ENCODE measurements at places on chromosomes 13 and 19.

DNA sequence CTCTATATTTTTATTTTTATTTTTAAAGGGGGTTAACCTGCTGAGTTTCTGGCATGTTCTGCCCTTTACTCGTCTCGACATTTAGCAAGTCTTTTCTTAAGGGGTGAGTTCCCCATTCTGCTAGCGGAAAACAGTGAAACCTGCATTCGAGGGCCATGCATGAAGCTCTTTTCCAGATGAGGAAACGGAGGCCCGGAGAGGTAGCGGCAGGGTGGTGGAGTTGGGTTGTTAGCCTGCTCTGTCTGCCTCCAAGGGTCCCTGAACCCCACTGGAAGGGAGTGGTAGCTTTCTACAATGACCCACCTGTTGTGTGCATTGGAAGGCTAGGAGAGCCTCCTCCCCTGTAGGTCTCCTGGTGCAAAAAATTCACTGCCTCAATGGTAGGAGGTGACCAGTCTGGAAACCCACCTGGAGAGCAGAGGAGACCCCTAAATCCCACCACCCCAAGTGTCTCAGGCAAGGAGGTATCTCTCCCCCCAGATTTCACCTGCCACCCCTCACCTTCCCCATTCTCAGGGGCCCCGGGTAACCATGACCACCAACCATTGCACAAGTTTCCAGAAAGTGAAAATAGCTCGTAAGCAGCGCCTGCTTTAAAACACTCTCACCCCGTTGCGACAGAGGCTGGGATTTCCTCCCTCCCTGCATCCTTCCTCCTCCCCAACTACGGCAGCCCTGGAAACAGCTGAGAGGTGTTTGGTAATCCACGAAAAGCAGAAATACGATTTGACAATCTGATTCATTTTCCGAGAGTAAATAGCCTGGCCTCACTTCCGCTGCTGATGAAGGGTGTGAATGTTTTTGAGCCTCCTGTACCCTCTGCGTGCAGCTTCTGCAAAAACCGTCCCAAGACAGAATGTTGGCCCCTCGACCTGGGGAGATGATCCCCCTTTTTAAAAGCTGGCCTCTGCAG is 3.5 kb downstream of the KLF2 start:
- no peak for DNase-seq

- DNase-seq = no peak
These were observed 15.0 kb upstream of the KLF2 start for GRCh38 chr19:16309643-16310042.

DNA sequence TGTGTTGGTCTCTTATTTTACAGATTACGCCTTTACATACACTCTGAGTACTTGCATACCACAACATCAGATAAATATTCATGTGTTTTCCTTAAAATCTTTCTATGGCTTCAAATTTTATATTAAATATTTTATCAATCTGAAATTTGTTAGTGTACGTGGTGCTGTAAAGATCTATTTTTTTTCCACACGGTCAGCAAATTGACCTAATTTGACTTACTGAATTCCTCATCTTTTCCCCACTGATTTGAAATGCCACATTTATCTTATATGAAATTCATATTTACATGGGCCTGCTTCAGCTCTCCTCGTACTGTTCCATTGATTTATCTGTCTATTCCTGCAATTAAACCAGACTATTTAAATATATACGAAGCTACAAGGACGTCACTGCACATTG is 433.8 kb upstream of the ZNF507 start:
- DNase-seq = no peak

GRCh38 chr13:42800109-42800643 is 18.8 kb downstream of the FAM216B start:
- no peak for DNase-seq

- no peak for DNase-seq
These were observed 26.6 kb downstream of the CBY2 start for GRCh38 chr13:45728759-45729158.

GRCh38 chr13:77000475-77000874 is 8.6 kb downstream of the CLN5 start:
- DNase-seq = no peak

DNA sequence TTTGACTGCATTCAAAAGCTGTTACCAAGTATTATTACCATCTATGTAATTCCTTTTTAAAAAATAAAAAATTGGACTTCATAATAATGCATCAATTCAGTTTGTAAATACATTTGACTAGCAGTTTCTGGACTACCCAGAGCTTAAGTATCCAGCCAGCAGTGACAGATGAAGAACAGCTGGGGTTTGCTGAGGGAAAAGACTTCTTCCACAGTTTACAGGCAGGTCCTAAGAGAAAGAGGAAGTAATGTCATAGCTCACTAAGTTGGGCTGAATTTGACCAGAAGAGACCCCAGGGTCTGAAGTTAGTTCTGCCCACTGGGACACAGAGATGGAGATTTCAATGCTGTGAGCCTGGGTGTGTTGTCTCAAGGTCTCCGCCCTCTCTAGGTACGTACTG is 96.4 kb downstream of the MBNL2 start:
- DNase-seq = no peak

- DNase-seq = no peak
These were observed 9.8 kb downstream of the KCTD15 start for GRCh38 chr19:33806434-33806881.

- no peak for DNase-seq
These were observed 15.9 kb downstream of the CYTH2 start for GRCh38 chr19:48484931-48485612.

- DNase-seq = no peak
These were observed 23.0 kb upstream of the MTRF1 start for GRCh38 chr13:41286370-41286769.

DNA sequence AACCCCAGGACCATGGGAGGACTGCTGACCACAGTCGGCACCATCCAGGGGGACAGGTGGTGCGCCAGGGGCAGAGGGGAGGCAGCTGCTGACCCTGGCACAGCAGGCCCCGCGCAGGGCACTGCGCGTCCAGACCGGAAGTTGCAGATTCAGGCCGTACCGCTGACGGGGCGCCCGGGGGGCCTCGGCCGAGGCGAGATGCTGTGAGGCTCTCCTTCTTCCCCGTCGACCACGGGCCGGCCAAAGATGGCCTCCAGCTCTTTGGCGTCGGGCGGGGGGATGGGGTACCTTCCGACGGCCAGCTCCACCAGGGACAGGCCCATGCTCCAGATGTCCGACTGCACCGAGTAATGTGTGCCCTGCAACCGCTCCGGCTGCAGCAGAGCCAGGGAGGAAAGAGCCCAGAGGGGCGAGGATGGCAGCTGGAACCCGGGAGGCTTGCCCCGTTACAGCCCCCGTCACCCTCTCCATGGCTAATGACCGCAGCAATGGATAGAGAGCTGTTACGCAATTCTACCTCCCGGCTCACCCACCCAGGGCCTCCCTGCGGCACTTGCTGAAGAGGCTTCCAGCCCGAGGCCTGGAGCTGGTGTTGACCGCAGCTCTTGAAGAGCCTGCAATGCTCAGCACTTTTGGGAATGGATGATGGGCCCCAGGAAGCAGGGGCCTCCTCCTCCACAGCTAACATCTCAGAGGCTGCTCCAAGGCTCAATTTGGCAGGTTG is 24.7 kb downstream of the MAP2K2 start:
- no peak for DNase-seq

DNA sequence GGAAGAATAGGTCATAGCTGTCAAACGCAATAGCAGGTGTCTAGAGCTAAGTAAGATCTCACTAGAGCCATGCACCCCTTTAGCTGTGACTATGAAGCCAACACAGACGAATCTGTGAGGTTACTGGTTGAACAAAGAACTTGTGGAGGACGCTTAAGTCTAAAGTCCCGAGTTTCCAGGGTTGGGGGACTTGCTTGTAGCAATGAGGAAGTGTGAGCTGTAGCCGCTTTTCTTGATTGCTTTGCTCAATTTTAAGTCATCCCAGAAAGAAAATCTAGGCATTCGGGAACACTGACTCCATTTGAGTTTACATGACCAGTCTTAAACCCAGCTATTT is 1.6 kb downstream of the GPC5 start:
- DNase-seq = no peak

- DNase-seq = no peak
These were observed at the start of gene FCHO1 for GRCh38 chr19:17751103-17751911. Gene FCHO1 (plus strand): TSS chr19:17751477. CDS start chr19:17755165, 3,688 bp downstream.

DNA sequence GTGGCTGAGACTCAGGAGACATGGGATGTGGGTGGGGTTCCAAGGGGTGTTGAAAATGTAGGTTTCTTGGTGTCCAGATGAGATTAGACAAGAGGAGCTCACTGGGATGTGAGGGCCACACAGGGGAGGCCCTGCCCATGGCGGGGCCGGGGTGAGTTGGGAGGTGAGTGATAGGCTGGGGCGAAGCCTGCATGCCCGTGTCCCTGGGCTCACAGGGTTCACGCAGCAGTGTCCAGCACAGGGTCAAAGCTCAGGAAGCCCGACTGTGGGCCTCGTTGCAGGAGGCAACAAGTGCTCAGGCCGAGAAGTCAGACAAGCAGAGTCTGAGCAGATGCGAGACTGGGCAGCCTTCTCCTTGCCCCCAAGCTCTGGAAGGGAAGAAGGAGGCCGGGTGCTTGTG is 27.2 kb downstream of the CCDC8 start:
- no peak for DNase-seq

DNA sequence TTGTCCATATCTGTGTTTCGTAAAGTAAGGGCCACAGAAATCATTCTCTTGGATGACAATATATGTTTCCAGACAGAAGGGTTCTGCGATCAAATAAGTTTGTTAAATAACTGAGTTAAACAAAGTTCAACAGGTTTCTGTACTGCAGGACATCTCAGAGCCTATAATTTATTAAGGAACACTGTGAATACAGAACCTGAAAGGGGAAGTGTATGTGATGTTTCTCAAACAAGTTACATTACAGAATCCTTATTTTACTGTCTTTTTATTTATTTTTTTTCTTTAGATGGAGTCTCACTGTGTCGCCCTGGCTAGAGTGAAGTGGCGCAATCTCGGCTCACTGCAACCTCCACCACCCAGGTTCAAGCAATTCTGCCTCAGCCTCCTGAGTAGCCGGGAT is 55.4 kb upstream of the GTF2F2 start:
- no peak for DNase-seq

DNA sequence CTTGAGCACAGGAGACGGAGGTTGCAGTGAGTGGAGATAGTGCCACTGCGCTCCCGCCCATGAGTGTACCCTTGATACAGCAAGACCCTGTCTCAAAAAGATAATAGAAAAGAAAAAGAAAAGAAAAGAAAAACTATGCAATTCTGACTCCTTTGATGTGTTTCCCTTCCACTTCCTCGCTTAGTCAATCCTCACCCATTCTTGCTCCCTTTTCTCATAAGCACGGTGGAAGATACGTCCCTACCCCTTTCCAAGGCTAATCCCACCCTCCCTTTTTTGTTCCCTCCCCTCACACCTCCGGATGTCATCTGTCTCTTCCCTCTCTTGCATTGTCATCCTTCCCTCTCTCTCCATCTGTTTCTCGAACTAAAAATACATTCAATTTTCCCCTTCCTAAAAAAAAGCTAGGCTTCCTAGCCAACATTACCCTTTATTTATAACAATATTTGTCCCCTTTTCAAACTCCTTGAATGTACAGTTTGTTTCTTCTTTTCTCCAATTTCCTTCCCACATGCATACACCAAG is 40.5 kb upstream of the ITM2B start:
- no peak for DNase-seq
